ENCODE measurements at places on chromosomes 6 and 20.

- DNase-seq: no peak
Measured at GRCh38 chr6:40377173-40377806, 209.9 kb downstream of the LRFN2 start.

DNA sequence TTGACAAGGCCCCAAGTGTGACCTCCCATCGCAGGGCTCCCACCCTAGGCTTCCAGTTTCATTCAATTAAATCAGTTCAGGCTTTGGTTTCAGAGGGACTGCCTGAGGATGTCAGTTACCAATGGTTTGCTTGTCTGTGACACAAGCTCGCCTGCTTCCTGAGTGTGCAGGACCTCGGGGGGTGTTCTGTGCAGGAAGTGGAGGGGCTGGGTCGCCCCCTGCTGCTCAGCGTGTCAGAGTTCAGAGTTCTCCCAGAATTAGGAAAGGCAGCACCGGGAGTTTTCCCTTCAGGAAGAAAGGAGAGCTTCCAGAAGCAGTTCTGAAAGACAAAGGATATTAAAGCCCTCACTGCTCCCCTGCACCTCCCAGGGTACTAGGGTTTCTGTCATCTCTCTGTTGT lies 50.8 kb upstream of the TGM3 start:
- DNase-seq: no peak

- DNase-seq: no peak
Measured at GRCh38 chr20:11173916-11174315, 500.1 kb upstream of the JAG1 start.

GRCh38 chr6:16104624-16105433 lies 24.1 kb upstream of the MYLIP start:
- DNase-seq: peak; percentile 74

DNA sequence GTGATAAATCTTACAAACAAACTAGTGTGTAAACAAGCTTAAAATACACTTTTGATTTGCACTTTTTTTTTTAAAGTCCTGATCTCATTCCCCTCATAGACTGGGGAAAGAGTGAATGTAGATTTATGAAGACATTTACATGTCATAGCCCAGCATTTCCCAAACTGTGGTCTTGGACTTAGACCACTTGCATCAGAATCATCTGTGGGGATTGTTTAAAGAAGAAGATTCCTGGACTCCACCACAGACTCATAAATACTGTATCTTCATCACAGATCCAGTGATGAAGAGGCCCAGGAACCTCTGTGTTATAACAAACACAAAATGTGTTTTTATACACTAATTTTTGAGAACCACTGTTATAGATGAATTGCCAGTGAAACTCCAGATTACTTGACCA lies 99.5 kb downstream of the KCNQ5 start:
- DNase-seq: no peak

GRCh38 chr20:37564388-37565133 lies 36.9 kb upstream of the BLCAP start:
- DNase-seq: peak; percentile 74

DNA sequence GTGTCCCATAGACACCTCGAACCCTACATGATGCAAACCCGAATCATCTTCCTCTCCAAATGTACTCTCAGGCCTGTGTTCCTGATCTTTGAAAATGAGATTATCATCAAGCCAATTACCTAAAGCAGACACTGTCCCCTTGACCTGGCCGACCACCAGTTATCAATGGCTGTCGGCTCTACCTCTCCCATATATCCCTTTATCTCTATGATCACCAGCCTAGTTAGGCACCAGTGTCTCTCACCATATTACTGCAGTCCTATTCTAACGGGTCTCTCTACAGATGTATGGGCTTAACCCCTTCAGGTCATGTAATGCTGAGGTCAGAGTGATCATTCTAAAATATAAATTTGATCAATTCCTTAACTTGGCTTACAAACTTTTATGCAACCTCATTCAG lies 234.9 kb upstream of the MARCKS start:
- DNase-seq: no peak

GRCh38 chr20:58908221-58908620 lies 55.7 kb downstream of the GNAS start:
- DNase-seq: no peak

DNA sequence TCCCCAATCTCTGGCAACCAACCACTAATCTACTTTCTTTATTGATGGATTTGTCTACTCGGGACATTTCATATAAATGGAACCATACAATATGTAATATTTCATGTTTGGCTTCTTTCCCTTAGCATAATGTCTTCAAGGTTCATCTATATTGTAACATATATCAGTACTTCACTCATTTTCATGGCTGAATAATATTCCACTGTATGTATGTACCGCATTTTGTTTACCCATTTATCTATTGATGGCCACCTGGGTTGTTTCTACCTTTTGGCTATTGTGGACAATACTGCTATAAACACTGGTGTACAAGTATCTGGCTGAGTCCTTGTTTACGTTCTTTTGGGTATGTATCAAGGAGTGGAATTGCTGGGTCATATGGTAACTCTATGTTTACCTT lies 48.4 kb downstream of the PANK2 start:
- no peak for DNase-seq

DNA sequence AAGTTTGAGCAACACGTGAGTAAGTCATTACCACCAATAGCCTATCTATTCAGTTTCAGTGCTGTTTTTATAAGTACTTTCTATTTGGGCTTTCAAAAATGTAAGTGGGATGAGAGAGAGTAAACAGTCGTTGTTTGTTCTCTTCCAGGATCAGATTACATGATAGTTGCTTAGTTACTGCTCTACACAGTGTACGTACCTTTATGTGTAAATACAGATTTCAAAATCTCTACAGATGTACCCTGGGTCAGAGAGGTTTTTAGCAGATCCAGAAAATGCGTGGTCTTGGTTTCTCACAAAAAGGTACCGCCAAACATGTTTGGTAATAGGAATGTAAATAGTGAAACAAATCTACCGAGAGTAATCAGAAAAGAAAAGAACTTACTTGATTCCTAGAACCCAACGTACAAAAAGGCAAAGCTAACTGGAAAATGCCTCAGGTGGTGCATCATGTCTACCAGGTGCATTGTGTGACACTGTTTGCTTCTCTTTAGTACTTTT lies 421.1 kb downstream of the BCKDHB start:
- DNase-seq: peak; percentile 86

GRCh38 chr6:12624142-12624837 lies 92.3 kb upstream of the PHACTR1 start:
- DNase-seq: no peak

DNA sequence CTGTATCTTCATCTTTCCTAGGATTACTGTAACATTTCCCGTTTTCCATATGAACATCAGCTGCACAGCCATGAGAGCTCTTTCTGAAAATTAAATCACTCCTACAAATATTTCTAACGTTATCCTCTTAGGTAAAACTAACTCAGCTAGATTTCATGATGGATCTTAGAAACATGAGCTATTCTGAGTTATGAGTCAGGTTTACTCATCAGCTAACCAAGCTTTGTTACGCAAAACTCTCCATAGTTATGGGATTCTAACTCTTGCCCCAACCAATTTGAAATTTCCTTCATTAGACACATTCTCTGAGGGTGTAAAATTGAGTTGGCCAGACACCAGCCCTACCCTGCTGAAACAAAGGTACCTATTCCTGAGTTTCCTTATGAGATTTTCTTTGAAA lies 14.0 kb downstream of the DEFB110 start:
- DNase-seq: no peak

DNA sequence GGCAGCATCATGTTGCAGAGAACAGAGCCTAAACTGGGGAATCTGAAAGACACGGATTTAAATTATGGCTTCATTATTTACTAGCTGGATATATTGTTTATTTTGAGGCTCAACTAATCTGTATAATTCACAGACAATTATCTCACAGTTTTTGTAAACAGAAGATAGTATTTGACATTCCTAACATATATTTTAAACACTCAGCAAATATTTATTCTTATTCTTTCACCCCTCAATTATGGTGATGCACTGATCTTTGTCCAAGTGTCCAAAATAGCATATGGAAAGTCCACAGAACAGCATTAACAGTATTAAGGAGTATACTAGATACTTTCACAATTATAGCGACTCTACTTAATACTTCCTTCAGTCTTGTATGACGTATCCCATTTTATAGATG lies 257.0 kb downstream of the ADGRG6 start:
- DNase-seq: no peak

DNA sequence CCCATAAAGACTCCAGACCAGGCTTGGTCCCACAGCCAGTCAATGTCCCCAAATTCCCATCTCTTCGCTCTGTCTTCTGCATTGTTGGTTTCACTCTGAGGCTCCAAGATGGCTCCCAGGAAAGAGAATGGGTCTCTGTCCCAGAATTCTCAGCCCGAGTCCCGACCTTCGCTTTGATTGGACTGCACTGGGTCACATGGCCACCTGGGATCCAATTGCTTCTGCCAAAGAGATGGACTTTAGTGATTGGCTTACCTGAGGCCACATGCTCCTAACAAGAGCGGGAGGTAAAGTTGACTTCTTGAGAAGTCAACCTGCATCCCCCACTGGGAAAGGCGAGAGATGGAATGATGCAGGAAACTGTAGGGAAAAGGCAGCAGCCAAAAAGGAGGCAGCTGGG lies 104.7 kb upstream of the PMEPA1 start:
- DNase-seq: peak; percentile 37

All from NCI-H2171 treated with DMSO at 0.1 percent for 48 hours (cell line).